ENCODE measurements at places on chromosomes 3 and 15.

GRCh38 chr3:114022145-114022802 lies 34.1 kb downstream of the CCDC191 start:
- peak; percentile 12 for DNase-seq

- no peak for DNase-seq
Measured at GRCh38 chr15:88257311-88258092, 963 bp upstream of the NTRK3 start.

DNA sequence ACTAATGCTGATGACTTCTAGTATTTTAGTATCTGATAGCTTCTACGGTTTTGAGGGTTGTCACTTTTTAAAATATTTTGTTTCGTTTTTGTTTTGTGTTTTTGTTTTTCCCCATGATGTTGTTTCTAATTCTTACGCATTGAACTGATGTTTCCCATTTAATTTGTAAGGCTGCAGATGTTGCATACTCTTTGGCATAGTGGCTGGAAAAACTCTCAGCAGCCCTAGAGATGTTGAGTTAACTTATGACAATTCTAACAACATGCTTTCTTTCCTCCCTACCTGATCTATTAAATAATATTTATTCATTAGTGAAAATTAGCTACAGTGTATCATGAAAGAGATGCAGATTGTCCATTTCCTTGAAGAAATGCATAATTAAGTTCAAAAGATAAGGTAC lies 559.3 kb upstream of the GRM7 start:
- no peak for DNase-seq

DNA sequence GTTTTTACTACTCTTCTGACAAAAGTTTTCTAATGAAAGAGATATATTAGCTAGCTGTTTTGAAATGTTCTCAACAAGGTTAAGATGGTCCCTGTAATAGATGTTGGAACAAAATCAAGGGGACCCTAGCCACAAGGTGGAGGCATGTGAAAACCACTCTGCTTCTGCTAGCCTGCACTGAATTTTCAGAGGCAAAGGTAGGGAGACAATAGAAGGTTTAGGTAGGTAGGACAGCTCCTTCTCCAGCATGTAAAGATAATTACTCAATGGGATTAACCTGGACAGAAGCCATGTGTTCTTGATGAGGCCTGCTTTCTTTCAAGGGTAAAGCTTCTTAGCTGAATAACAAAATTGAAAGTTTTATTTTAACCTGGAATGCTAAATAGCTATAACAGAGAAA lies 333.5 kb downstream of the LSAMP start:
- no peak for DNase-seq

DNA sequence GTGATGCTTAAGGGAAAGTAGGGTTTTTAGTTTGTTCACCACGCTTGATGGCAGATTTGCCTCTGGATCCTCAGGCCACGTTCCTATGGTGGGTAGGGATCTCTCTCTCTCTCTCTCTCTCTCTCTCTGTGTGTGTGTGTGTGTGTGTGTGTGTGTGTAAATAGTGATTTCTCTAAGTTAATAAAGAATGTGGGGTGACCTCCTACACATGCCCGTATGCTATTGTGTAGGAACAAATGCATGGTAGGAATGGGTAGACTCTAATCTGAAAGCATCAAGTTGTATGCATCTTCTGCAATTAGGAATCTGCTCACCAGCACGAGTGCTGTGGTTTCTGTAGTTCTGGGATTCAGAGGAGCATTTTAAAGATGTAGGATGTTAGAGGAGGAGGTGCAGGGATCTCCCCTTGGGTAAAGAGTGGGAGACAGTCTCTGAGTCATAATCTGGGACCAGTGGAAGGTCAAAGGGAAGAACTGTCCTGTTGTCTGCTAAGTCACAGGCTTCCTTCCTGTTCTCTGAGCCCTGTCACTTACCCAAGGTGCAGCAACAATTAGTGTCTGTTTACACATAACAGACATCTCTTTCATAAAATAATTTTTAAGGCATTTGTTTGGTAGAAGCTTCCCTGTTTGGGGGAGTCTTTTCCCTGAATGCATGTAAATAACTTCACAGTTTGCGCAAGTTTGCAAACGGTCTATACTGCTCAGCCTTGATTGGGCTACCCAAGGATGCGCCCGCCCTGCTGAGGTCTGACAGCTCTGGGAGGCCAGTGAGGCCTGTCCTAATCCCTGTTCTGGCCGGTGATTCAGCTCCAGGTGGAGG lies 139.8 kb downstream of the IGF1R start:
- no peak for DNase-seq

GRCh38 chr3:150265305-150265704 lies 142.8 kb upstream of the TSC22D2 start:
- DNase-seq = no peak

DNA sequence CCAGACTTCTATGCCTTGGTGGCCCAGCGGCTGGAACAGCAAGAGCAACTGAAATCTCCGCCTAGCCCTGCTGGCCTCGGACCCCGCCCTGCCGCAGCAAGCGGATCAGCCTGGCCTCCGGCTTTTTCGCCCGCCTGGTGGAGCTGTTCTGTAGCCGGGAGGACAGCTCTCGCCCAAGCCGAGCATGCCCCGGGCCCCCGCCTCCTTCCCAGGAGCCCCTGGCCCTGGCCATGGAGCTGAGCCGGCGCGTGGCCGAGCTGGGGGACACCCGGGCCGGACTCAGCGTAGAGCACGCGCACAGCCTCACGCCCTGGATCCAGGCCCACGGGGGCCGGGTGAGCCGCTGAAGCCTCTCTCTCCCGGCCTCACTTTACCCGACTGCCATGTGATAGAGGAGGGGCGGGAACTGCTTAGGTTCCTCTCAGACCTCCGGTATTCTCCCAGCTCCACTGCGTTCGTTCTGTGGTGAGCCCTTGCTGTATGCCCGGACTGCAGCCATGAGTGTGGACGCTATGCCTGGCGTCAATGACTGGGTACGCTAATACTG lies 24.1 kb upstream of the MRPL3 start:
- peak; percentile 36 for DNase-seq

DNA sequence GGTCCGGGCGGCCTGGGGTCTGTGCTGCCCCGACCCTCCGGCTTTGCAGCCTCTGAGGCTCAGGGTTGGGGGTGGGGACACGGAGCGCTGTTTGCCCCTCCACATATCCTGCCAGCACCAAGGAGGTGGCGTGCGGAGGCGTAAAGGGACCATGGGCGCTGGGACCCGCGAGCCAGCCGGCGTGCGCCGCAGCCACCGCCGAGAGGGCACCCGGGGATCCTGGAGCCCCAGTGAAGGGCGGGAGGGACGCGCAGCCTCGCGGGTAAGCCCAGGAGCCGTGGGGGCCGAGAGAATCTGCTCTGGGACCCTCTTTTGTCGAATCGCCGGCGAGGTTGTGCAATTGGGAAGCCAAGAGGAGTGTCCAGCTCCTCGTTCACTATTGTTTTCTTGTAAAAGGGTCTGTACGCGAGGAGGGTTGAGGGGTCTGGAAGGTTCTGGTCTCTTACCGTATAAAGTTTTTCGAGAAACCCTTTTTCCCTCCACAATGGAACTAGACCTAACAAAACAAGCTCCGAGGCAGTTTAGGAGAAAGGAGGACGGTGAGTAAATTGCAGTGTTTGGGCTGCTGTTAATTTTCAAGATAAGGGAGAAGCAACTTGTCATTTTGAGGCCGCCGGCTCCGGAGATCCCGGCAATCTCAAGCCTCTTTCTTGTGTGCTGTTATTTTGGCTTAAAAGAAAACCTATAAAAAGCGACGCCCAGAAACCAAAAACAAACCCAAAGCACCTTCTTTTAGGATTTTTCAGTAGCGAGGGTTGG lies 29.9 kb upstream of the ST3GAL6 start:
- DNase-seq = no peak

DNA sequence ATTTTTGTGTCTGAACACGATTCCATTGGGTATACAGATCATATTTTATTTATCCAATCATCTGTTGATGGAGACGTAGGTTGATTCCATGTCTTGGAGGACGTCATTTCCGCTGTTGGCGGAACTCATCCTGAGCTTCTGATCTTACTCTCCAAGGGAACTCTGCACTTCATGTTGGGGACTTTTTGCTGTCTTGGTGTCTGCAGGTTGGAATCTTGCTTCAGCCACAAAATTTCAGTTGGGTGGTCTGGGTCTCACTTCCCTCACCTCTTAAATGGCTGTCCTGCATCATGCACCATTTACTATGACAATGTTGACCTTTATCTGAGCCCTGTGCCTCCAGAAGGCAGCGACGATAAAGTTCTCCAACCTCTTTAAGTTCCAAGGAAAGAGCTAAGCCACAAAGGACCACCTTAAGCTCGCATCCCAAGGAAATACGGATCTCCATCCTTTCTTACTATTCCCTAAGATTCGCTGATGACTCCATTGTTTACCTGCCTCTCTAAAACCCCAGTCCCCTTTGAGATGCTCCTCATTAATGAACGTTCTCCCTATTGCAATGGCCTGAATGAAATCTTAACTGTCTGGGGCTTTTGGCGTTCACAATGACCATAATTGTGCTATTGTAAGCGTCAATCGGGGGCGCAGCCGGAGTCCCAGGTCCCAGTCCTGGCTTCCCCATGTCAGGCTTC lies 23.1 kb upstream of the RNU6-1 start:
- DNase-seq = no peak

DNA sequence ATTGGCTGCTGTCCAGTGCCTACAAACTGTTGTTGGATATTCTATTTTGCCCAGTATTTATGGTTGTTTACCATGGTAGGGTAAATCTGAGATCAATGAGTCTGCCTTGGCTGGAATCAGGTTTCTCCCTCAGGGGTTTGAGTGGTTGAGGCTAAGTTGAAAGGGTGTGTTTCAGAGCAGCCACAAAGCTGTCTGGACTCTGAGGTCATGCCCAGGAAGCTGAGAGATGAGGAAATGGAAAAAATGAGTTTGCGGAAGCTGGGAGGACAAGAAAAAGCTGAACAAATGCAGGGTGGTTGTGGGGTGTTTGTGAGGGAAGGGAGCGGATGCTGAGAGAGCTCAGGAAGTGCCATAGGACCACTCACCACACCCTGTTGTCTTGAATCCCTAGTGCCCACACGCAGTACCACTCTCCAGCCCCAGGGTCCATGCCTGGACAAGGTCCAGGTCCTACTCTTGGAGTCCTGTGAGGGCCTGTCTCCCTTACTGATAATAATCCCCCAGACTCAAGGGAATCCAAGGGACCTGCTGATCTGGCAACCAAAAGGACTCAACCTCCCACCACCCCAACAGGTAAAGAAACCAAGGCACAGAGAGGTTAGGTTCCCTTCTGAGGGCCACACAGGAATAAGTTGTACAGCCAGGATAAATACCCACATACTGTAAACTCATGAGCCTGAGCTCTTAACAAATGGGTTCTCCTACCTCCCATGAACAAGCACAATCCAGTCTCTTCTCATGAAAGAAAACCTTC lies 81.6 kb downstream of the PPCDC start:
- peak; percentile 99 for DNase-seq

- DNase-seq = no peak
Measured at GRCh38 chr3:171615281-171615680, 155.1 kb upstream of the TNIK start.

DNA sequence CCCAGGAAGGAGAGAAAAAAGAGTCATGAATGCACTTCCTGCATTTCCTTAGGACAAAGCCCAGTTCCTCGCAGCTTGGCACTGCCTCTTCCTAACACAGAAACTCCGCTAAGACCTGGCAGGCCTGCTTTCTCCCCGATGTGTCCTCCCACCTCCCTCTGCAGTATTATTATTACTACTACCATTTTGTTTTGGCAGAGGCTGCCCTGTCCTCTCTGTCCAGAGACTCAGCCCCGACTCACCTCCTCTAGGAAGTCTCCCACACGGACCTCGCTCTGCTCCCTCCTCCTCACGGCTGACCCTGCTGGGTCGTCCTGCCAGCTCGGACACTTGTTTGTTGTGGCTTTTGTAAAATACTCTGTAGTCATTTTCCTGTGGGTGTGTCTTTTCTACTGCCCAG lies 107.2 kb upstream of the HACD2 start:
- DNase-seq = no peak

DNA sequence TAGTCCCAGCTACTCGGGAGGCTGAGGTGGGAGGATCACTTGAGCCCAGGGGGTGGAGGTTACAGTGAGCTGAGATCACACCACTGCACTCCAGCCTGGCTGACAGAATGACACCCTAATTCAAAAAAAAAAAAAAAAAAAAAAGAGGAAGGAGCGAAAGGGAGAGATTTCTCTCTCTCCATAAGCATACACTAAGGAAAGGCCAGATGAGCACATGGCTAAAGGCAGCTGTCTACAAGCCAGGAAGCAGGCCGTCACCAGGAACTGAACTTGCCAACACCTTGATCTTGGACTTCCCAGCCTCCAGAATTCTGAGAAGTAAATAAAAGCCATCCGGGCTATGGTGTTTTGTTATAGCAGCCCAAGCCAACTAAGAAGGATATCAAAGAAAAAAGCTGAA lies 7.5 kb downstream of the SRGAP3 start:
- DNase-seq = no peak

- DNase-seq = no peak
Measured at GRCh38 chr15:58487041-58487723, 55.4 kb downstream of the LIPC start.

- no peak for DNase-seq
Measured at GRCh38 chr3:172018364-172018763, 21.0 kb upstream of the FNDC3B start.

DNA sequence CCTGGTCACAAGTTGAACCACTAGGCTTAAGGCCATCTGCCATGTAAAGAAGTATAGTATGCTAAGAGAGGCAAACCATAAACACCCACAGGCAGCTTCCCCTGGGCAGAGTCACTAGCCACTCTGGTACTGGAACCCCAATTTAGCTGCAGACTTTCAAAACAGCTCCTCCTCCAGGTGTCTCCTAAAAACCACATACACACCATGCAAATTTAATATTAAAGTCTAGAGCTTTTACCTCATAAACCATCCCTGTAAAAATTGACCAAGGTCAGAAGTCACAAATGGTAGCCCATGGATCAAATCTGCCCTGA lies 99.1 kb upstream of the STT3B start:
- DNase-seq = no peak

DNA sequence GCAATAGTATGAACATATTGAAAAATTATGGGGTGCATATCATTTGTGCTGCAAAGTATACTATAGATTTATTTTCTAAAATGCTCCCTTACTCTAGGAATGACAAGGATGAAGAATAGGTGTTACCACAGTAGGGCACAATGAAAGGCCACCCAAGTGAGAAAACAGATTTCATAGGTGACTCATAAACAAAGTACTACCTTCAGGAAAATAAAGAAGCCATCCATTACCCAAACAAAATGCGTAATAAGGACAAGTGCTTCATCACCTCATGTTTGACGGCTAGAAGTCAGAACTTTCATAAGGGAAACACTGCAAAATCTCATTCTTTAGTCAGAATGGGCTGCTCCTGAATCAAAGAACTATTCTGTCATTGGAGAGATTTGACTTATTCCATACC lies 116.6 kb downstream of the MFSD1 start:
- peak; percentile 51 for DNase-seq

GRCh38 chr3:47491777-47492176 lies 16.0 kb upstream of the SCAP start:
- no peak for DNase-seq

DNA sequence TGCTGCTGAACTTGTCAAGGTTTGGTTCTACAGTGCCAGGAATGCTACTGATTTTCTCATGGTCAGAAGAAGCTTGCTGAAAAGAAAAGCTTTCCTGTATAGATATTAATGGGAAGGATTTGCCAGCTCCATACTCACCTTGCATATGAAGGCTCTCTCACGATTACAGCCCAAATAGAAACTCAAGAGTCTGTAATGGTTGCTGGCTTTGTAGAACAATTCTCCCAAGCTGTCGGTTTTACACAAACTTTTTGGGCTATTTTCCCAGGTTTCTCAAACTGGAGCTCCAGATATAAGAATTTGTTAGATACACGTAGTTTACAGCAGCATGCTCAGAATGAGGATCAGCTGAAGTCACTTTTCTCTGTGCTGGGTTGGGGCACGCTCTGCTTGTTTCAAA lies 30.1 kb upstream of the LRRC3B start:
- DNase-seq = no peak

All from renal cortical epithelial cell (primary cell).